HTR-8/SVneo (cell line): ENCODE measurements at places on chromosomes 6 and 20.

DNA sequence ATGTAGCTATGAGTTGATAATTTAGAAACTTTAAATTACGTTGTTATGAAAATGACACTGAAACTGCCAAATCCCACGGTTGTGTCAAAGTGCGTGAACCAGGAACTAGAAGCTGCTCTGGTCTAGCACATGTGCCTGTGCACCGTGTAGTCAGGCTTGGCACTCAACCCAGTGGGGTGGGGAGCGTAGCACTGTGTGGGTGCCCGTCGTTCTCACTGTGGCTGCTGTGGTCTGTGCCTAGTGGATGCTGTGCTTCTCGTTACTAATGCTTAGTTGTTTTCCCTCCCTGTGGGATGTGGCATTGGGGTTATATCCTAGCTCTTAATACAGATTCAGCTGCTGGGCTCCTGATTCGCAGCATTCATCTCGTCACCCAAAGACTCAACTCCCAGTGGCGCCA, 46.2 kb upstream of the ADIG start:
- DNase-seq: no peak

GRCh38 chr6:73180763-73181619, 44.3 kb downstream of the KHDC1L start:
- DNase-seq: peak; percentile 57

DNA sequence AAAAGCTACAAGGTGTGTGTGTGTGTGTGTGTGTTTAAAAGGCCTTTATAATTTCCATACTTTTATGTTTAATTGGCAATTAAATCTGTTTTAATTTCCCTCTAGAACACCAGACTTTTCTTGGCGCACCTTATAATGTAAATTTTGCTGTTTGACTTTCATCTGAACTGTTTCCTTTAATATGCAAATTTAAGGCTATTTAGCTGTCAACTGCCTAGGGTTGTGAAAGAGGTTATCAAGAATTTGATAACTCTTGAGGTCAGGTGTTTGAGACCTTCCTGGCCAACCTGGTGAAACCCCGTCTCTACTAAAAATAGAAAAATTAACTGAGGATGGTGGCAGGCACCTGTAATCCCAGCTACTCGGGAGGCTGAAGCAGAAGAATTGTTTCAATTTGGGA, 4.0 kb upstream of the LHFPL5 start:
- no peak for DNase-seq

DNA sequence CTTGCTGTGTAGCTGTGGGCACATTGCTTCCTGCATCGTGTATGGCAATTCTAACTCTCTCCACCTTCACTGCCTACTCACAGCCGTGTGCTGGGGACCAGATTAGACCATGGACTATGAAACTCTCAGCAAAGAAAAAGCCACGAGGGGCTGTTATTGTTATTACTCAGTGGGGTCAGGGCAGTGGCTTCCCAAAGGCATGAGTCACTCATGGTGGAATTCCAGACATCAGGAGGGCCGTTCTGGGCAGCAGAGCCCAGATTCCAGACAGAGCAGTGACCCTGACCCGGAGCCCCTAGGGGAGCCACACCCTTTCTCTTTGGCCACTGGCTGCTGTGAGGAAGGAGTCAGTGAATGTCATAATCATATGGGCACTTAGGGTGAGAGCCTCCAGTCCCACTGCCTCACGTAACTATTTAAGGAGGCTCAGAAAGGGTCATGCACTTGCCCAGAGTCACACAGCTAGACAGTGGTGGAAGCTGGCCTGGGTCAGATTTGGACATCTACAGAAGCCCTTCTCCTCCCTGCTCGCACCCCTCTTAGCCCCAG, 22.2 kb upstream of the CCN5 start:
- DNase-seq: peak; percentile 100

DNA sequence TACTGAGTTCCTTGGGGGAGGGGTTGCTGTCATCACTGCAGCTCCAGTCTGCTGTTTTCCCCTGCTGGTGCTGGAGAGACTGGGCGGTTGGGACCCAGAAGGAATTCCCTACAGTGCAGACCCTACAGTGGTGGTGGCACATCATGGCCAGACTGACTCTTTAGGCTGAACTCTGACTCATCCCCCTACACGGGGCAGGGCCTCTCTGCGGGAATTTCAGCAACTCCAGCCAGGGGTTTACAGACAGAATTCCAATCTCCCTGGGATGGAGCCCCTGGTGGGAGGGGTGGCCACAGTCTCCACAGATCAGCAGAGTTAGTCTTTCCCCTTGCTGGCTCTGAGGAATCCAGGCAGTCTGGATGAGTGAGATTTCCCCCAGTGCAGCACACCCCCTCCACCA, 46.9 kb upstream of the MAPK13 start:
- no peak for DNase-seq

GRCh38 chr6:136566007-136566487, 15.8 kb upstream of the MAP7 start:
- no peak for DNase-seq

DNA sequence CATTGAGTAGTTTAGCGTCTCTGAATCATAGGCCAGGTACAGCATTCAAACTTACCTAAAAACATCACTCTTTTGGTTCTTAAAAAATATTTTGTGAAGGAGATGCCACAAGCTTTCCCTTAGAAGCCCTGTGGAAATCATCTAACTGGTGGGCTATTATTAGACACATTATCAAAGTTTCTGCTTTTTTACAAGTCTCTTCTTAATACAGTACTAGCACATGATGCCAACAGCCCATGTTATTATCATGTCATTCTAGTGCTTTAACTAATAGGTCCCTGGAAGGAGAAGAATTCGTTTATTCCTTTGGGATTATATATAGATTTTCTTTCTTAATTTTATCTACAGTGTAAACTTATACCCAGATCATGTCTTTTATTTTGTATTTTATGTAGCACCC, 146.0 kb upstream of the PTPRK start:
- no peak for DNase-seq
